ENCODE measurements at places on chromosomes 1 and 21.
A peak's percentile ranks its signal among the peaks of the same experiment; 100 is the strongest.

DNA sequence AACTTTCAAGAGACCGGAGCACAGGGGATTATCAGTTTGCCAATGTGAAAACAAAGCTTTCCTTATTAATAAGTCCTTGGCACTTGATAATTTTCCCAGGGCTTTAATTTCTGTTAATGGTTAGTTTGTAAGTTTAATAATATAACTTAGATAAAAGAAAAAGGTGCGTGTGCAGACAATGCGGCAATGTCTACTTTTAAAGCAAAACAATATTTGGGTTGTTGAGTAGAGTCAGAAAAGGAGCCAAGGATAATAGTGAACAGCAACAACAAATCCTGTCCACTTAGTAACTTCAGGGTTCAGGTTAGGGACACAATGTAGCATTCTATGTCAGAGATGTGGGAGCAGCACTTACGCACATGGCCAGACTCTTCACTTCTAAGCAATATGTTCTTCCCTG lies 469.6 kb upstream of the NFIA start:
- no peak for DNase-seq

GRCh38 chr1:76294482-76295194 lies 220.1 kb downstream of the ST6GALNAC3 start:
- no peak for DNase-seq

DNA sequence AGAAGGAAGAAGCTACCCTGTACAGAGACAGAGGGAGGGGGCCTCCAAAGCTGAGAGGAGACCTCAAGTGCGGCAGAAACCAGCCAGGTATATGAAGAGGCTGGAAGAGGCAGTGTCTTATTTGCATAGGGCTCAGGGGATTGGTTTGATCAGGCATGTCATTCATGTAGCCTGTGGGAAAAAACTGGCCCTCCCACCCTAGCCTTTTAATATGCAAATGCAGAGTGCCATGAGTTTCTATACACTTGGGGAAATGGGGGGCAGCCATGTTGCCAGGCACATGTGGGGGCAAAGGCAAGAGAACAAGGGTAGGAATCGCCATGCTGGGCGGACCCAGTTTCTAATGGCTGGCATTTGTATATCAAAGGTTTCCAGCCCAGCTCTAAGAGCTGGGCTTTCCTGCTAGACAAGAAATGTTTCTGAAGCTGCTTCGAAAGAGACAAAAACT lies 172.7 kb downstream of the RASAL2 start:
- DNase-seq: no peak

GRCh38 chr21:39125752-39126485 lies 57.3 kb downstream of the PSMG1 start:
- DNase-seq: no peak

GRCh38 chr1:67801903-67802302 lies 31.4 kb downstream of the GNG12 start:
- no peak for DNase-seq

DNA sequence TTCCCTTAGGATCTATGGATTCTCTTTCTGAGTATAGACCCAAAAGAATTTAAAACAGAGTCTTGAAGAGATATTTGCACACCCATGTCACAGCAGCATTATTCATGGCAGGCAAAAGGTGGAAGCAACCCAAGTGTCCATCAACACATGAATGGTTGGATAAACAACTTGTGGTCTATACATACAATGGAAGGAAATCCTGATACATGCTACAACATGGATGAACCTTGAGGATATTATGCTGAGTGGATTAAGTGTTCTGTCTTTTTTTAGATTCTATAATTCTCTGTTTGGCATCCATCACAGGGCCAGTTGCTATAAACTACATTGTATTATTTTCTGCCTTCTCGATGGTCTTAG lies 39.8 kb downstream of the PTPN14 start:
- DNase-seq: no peak

DNA sequence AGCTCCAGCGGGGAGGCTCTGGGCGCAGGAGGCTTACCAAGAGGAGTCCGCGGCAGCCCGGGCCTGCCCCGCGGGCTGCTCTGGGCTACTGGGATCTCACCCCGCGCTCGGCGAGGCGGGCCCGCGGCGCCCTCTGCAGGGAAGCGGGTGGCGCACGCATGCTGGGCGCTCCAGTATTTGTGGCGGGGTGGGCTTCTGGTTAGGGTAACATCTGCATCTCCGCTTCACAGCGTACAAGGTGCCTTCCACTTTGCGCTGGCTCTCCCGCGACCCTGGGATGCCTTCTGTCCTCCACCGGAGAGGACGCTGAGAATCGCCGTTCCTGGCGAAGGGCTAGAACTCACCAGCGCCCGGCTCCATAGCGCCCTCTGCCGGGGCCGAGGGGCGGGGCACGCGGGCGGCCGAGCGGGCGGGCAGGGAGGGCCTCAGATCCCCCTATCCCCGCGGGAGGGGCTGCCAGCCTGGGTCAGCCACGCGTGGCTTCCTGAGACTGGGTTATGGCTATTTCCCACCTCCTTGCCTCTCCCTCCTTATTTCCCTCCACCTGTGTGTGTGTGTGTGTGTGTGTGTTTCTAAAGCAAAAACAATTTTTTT lies 46.6 kb upstream of the CTBS start:
- peak; percentile 69 for DNase-seq

DNA sequence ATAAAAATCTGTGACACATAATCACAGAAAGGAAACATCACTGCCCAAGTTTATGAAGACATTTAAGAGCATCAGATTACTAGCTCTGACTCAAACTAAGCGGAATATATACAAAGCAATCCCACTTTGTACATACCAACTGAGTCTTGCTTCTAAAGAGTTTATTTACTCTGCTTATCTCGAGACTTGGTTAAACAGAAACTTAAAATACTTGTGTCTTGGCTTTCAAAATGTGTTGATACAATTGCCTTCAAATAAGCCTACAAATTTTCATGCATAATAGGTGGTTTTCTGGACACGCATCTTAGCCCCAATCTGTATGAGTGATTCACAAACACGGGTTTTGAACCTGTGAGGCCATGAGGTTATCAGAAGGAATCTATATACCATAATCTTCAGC lies 21.0 kb downstream of the CD160 start:
- no peak for DNase-seq

DNA sequence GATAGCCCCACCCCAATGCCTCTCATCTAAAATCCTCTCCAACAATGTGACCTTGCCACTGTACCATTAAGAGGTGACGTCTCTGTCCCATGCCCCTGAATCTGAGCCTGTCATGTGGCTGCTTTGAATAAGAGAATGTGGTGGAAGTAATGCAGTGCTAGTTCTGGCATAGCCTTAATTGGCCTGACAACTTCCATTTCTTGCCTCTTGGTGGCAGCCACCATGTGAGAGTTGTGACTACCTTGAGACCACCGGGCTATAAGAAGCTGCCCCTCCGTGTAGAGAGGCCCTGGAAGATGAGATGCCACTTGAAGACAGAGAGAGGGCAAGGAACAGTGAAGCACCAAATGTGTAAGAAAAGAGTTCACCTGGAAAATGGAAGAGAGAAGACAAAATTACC lies 95.4 kb downstream of the POFUT2 start:
- no peak for DNase-seq

- no peak for DNase-seq
These were observed 22.7 kb downstream of the CCN1 start for GRCh38 chr1:85603086-85603880.

DNA sequence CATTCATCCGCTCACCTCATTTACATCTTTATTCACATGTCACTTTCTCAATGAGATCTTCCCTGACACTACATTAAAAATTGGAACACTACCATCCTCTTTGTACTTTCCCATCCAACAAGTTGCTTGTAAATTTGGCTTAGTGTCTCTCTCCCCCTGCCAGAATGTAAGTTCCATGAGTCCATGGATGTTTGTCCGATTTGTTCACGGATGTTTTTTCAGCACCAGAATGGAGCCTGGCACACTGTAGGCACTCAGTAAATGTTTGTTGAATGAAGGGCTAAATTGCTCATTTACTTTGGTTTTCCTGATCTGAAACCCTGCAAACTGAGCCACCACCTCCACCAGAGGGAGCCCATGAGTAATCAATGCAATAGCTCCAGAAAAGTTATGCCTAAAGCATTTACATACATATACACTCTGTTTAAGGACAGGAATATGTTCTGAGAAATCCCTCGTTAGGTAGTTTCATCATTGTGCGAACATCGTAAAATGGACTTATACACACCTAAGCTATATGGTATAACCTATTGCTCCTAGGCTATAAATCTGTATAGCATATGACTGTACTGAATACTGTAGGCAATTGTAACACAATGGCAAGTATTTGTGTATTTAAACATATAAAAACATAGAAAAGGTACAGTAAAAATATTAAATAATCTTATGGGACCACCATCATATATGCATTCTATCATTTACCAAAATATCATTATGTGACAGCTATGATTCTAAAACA lies 2.8 kb upstream of the EYA3 start:
- DNase-seq: peak; percentile 43

GRCh38 chr1:246139745-246140182 lies 367.3 kb downstream of the SMYD3 start:
- DNase-seq: no peak

DNA sequence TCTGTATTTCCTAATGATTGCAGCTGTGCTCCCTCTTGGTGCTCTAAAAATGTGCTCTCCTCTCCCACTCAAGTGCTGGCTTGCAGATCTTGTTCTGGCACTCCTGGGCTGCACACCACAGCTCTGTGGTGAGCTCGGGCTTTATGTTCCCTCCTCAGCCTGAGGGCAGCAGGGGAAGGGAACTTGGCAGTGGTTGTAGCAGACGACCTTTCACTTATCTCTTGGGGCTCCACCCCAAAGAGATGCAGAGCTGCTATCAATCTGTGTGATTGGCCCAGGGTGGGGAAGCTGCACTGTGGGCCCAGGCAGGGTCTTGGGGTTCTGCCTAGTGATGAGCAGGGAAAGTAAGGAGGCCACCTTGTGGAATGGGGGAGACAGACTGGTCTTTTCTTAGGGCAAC lies 143.5 kb upstream of the GORAB start:
- no peak for DNase-seq

GRCh38 chr1:198934901-198935305 lies 296.1 kb downstream of the PTPRC start:
- no peak for DNase-seq

GRCh38 chr21:36691555-36692041 lies 7.3 kb upstream of the SIM2 start:
- DNase-seq: no peak

Measured in occipital lobe (tissue), 3 donors.